ENCODE measurements at places on chromosomes 5 and 9.

DNA sequence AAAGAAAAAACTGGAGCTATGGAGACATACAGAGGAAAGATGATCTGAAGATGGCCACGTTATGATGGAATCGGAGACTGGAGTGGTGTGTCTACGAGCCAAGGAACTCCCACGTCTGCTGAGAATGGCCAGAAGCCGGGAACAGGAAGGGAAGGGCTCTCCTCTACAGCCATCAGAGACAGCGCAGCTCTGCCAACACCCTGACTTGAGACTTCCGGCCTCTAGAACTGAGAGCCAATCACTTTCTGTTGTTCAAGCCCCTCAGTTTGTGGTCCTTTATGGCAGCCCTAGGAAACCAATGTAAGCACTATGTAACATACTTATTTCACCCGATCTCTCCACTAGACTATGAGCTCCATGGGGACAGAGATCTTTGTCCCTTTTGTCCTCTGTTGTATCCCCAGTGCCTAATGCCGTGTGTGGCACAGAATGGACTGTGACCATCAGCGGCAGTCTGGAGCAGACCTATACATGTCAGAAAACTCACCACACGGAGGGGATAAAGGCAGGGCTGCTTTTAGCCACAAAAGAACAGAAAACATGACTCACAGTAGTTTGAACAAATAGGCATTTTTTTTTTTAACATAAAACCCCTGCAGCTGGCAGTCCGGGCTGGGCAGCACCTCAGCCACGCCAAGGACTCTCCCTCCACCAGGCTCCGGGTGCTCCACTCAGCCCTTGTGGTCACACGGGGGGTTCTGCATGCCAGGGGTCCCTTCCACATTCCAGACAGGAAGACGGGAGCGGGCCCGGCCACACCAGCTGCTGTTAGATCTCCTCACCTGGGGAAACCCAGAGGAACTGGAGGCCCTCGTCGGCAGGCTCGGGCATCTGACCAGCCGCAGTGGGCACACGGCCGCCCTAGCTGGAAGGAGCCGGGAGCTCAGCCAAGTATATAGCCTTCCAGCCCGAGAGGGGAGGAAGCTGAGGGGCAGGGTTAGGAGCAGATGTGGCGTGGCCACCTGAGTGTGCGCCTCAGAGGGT, 16.1 kb upstream of the MXD3 start:
- DNase-seq = no peak

DNA sequence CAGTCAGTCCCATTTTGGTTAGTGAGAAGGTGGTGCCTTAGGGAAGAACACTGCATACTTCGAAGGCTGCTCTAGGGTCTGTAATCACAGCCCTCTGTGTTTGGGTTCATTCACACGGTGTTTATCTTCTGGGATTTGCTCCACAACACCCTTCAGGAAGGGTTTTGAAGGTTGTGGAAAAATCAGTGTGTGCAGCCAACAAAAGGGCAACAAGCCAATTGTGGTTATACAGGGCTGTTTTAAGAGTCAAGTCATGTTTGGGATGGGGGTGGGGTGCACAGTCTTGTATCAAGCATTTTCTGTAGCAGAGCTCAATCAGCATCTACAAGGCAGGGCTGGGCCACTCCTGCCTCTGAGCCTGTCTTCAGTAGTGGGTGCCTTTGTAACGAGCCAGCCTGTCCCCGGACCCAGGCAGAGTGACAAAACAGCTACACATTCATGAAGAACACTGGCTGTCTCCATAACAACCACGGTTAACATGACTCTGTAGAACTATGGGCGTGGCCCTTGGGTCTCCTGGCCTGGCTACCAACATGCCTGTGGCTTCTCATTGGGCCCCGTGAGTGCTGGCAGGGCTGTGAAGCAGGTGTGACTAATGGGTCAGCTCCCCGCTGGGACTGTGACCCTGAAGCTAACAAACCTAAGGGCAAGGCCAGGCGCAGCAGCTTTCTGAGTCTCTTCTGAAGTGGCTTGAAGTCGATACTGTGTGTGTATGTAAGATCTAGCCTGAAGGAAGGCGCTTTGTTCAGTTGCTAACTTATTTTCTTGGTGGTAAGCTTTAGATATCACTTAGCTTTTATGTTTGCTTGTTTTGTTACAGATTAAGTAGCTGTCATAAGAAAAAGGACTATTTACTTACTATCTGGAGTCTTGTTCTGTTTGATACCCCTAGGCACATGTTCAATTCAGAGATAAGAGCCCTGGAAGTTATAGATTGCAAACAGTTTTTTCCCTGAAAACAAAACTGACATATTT, 27.9 kb upstream of the GOLM1 start:
- DNase-seq = no peak

- no peak for DNase-seq
Measured at GRCh38 chr5:139687656-139688055, 39.5 kb downstream of the CXXC5 start.

DNA sequence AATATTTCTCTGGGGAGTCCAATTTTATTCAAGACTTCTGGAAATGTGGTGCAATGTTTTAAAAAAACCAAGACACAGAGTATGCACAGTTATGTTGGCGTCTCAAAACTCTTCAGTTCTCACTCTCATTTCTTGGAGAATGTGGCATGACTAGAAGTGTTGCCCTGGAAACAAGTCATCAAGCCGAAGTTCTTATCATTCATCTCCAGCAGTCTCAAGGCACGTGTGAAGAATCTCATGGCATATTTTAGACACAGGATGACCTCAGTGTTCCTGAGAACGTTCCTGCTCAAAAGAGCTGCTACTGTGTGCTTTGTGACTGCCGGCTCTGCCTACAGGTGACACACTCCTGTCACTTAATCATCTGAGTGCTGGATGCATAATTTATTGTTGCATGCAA, 147.4 kb upstream of the IRX4 start:
- no peak for DNase-seq

DNA sequence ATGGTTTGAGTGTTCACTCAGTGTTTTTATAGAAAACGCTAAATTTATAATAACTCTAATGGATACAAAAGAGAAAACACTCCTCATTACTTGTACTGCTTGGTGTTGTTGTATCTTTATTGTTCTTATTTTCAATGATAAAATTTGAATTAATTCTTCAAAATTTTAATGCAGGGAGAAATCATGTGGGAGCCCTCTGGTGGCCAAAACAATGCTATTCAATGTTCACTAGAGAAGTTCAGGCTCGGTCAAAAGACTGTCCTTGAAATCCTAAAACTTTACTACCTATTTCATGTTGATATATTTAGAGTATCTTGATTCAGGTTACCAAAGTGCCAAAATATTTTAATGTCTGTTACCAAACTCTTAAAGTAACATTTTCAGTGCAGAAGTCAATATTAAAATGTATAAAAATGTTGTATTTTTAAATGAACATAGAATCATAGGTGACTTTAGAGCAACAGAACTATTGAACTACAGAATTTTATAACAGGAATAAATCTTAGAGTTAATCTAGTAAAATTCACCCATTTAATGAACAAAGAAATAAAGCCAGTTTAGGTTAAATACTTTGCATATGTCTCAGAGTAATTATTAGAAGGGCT, 1259.8 kb downstream of the PTPRD start:
- no peak for DNase-seq

- DNase-seq = no peak
Measured at GRCh38 chr9:72217306-72217842, 68.1 kb downstream of the GDA start.

DNA sequence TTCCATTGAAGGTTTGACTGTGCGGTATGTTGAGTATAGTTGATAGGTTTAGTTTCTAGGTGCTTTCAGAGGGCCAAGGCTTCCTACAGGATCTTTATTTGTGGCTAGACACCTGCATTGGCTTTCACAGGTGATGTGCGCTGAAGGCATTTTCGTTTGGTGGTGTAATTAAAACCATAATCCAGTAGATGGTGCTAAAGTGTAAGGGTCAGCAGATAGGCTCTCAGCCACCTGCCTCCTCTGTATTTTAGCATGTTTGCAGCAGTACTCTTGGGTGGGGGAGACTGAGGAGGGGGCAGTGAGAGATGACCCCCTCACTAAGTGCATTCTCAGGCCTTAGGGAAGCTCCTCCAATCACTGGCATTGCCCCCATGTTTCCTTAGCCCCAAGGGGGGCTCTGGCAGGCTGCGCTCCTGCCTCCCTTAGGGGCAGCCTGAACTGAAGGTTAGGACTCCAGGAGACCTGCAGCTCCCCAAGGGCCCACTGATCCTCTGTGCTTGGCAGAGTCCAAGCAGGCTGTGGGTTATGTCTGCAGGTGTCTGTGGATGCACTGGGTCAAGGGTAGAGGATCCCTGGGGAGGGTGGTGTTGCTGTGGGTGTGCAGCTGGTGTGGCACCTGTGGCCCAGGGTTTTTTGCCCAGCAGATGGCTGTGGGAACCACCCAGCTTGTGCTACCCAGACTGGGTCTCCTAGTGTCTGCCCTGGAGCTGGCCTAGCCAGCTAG, 23.4 kb downstream of the CDK20 start:
- DNase-seq = no peak

- no peak for DNase-seq
Measured at GRCh38 chr5:77947041-77947428, 170.9 kb upstream of the TBCA start.

DNA sequence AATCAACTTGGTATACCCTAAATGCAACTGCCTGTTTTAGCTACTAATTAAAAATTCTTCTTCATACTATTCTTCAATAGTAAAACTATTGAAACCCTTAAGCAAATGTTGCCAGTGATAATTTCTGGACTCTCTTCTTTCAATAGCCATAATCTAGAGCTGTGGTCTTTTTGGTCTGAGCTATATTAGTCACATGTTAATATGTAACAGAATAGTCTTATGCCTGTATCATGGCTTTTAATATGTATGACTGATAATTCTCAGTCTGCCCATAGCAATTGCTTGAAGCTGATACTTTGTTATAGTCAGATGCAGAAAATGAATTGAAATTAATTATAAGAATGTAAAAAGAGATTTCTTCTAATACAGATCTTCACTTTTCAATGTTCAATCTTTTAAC, 1871.9 kb upstream of the CDH6 start:
- DNase-seq = no peak

DNA sequence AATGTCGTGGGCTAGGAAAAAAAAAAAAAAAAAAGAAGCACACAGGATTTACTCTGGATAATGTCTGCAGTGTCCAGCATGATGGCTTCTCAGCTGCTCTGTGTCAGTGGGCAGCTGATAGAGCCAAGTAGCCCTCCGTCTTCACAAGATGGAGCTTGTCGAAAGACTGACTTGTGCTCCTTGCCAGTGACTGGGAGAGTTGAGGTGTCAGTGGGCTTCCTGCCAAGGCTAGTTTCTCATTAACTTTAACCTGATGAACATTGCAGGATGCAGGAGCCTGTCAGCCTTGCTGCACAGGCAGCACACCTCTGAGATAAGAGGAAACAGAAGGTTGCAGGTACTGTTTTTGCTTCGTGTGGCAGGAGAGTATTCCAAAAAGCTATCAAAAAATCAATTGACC, 171.4 kb upstream of the SGCD start:
- DNase-seq = no peak

- no peak for DNase-seq
Measured at GRCh38 chr9:115808695-115809094, 344.9 kb upstream of the PAPPA start.

DNA sequence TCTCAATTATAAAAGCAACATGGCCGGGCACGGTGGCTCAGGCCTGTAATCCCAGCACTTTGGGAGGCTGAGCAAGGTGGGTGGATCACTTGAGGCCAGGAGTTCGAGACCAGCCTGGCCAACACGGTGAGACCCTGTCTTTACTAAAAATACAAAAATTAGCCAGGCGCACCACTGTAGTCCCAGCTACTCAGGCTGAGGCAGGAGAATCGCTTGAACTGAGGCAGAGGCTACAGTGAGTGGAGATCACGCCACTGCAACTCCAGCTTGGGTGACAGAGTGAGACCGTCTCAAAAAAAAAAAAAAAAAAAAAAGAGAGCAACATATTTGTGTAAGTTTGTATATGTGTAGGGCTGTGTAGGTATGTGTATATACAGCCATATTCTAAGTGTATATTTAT, 7.5 kb downstream of the RPS6 start:
- no peak for DNase-seq

DNA sequence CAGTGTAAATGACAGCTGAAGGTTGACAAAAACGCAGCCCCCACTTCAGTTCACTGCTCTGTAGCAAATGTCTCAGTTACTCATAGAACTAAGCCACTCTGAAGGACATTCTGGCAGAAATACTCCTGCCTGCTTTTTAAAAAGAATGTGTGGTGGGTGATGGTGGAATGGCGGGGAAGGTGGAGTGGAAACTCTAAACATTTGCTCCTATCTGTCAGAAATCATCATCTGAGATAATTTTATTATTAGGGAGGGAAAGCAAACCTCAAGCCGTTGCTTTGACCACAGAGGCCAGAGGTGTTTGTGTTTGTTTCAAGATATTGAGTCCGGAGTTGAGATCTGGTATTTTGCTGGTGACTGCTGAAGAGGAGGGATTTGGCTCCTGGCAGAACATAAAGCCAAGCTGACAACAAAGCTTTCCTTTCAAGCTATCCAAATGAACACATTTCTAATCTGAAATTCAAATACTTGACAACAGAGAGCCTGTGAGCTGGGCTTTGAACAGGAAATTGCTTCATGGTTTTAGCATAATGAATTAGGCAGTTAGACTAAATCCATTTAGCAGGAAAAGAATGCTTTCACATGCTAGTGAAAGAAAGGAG, 362.7 kb downstream of the CSNK1G3 start:
- DNase-seq = no peak

- no peak for DNase-seq
Measured at GRCh38 chr9:121059998-121060636, 10.0 kb upstream of the C5 start.

- no peak for DNase-seq
Measured at GRCh38 chr9:129113645-129114304, 2.6 kb downstream of the PTPA start.

DNA sequence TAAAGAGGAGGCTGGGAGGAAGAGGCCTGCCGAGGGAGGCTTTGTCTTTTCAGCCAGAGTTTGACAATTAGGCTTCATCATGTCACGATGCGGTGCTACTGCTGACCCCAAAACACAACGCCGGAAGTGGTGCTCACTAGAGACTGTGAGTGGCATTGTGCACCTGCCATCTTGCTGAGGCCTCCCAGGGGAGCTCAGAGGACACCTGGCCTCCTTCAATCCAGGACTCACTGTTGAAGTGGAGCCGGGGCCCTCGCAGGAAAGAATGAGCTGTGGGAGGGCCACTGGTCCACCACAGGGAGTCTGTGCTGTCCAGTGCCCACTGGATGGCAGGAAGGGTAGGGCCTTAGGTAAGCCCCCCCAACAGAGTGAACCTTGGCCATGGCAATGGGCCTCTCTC, 12.7 kb upstream of the SLC25A48 start:
- no peak for DNase-seq

- DNase-seq = no peak
Measured at GRCh38 chr9:16357828-16358227, 512.6 kb downstream of the BNC2 start.

DNA sequence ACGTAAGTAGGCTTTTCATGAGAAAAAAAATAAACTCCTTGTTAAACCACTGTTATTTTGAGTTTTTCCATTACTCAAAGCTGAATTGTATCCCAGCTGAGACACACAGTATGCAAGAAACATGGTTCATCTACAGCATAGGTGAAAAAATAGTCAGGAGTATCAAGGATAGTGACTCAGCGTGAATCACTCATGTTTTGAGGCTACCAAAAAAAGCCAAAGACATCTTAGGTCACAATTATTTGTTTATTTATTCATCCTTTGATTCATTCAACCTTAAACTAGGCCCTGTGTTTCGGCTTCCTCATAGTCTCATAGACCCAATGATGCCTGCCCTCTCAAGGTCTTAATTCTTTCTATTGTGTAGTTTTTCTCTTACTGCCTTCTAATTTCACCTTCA, 32.9 kb upstream of the STX17 start:
- DNase-seq = no peak

Measured in GDM1 (cell line).